Hepatocyte (in vitro differentiated cells): ENCODE measurements at places on chromosomes 11 and 22.

DNA sequence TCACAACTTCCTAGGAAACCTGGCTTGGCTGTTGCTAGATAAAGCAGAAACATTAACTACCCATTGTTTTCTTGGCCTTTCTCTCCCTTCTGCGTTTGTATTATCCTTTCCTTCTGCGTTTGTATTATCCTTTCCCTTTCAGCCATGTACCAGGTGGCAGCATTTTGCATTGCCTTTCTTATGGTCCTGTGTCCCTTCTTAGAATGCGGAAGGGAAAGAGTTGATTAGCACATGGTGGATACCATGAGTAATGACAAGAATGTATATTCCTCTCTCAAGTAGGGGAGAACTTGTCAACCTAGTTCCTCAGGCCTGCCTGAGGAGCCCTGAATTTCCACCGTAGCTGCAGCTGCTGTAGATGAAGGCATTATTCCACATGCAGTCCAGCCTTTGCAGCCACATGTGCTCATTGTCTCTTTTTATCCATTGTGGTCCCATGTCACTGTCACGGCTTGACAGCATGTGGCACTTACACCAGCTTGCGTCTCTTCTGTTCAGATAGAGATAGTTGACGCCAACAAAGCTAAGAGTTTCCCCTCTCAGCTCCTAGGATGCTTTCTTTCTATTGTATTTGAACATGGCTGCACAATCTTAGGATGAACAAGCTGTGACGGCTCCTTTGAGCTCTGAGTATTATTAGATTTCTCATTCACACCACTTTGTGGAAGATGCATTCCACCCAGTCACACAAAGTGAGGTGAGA, 44.8 kb downstream of the SLN start:
- no peak overlapping the region for H3K4me3 ChIP-seq
- H3K27me3 ChIP-seq, result no peaks in the 10 kb centered on the region
- no peak overlapping the region for H3K27ac ChIP-seq
- no peaks in the 10 kb centered on the region for H3K36me3 ChIP-seq

DNA sequence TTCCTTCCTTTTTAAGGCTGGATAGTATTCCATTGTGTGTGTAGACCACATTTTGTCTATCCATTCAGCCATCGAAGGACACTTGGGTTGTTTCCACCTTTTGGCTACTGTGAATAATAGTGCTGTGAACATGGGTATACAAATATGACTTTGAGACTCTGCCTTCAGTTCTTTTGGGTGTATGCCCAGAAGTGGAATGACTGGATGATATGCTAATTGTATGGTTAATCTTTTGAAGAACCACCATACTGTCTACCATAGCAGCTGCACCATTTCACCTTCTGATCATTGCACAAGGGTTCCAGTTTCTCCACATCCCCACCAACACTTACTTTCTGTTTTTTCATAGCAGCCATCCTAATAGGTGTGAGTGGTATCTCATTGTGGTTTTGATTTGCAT, 30.3 kb downstream of the SGSM1 start:
- H3K27ac ChIP-seq, result no peak overlapping the region
- no peaks in the 10 kb centered on the region for H3K4me1 ChIP-seq
- H3K27me3 ChIP-seq, result no peaks in the 10 kb centered on the region
- DNase-seq, result no peak
- H3K36me3 ChIP-seq, result no peaks in the 10 kb centered on the region
- H3K4me3 ChIP-seq, result no peak overlapping the region

- H3K27me3 ChIP-seq, result no peaks in the 10 kb centered on the region
- no peaks in the 10 kb centered on the region for H3K36me3 ChIP-seq
- H3K27ac ChIP-seq, result no peak overlapping the region
- DNase-seq, result no peak
- no peaks in the 10 kb centered on the region for H3K4me1 ChIP-seq
- no peak overlapping the region for H3K4me3 ChIP-seq
Observed at GRCh38 chr11:103078710-103079109, 13.2 kb downstream of the DCUN1D5 start.

DNA sequence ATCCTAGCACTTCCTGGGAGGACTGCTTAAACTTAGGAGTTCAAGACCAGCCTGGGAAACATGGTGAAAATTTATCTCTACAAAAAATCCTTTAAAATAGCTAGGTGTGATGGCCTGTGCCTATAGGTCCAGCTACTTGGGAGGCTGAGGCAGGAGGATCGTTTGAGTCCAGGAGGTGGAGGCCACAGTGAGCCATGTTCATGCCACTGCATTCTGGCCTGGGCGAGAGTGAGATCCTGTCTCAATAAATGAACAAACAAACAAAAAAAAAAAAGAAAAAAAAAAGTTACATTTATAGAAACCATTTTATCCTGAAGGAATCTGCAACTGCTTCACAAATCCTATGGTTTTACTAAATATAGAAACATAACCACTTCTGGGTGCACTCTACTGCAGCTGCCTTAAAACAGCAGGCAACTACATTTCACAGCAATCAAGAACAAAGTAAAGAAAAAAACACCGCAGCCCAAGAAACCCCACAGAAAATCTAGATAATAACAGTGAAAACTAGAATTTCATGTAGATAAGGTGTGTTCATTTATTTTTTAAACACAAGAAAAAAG, 75.9 kb upstream of the GAB2 start:
- DNase-seq, result no peak
- no peak overlapping the region for H3K27ac ChIP-seq

- H3K4me1 ChIP-seq, result peaks cover 24% of the 10 kb centered on the region
- no peak overlapping the region for H3K4me3 ChIP-seq
- H3K27ac ChIP-seq, result peak overlapping the region; percentile 26
- no peaks in the 10 kb centered on the region for H3K27me3 ChIP-seq
- peak; percentile 39 for DNase-seq
- no peaks in the 10 kb centered on the region for H3K36me3 ChIP-seq
Observed at GRCh38 chr11:3867209-3868091, 12.0 kb downstream of the STIM1 start.

- H3K4me1 ChIP-seq, result peaks cover 23% of the 10 kb centered on the region
- H3K36me3 ChIP-seq, result no peaks in the 10 kb centered on the region
- H3K4me3 ChIP-seq, result peak overlapping the region; percentile 69
- H3K27ac ChIP-seq, result peak overlapping the region; percentile 89
- DNase-seq, result peak; percentile 77
Observed at GRCh38 chr11:59615120-59615636, 396 bp downstream of the OSBP start.

- H3K27me3 ChIP-seq, result no peaks in the 10 kb centered on the region
- DNase-seq, result no peak
Observed at GRCh38 chr22:20571531-20572007, 64.2 kb downstream of the MED15 start.

DNA sequence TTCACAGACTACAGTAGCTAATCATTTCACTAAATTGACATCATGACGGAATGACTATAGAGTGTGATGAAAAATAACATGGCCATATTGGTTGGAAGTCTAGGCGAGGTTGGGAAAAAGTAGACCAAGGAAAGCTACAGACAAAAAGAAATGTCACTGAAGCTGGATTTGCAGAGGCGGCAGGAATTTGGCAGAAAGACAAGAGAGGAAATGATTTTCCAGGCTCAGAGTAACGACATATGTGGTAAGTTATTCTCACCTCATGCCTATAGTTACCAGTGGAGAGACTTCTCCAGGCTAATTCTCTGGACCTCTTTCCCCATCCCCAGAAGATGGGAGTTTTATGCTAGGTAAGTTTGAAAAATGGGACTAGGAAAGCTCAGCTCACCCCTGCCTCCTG, 1005.8 kb upstream of the CCDC90B start:
- DNase-seq, result no peak
- no peaks in the 10 kb centered on the region for H3K27me3 ChIP-seq
- H3K27ac ChIP-seq, result no peak overlapping the region
- no peaks in the 10 kb centered on the region for H3K4me1 ChIP-seq
- no peak overlapping the region for H3K4me3 ChIP-seq

DNA sequence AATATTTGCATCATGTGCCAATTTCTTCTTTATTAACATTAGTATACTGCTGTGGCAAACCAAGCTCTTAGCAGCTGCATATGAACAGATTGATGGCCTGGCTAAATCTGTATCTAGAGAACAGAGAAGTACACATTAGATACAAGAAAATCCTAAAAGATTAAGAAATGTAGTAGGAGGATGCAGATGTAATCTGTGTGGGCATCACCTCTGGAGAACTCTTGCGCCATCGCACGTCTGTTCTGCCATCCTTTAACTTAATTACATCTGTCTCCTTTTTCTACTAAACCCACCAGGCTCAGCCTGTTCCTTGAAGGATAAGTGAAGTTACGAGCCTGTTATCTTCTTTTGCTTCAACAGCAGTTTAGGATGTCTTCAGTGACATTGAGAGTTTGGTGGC, 196.4 kb upstream of the PITPNB start:
- no peak overlapping the region for H3K4me3 ChIP-seq
- no peaks in the 10 kb centered on the region for H3K27me3 ChIP-seq
- no peak for DNase-seq
- no peak overlapping the region for H3K27ac ChIP-seq

DNA sequence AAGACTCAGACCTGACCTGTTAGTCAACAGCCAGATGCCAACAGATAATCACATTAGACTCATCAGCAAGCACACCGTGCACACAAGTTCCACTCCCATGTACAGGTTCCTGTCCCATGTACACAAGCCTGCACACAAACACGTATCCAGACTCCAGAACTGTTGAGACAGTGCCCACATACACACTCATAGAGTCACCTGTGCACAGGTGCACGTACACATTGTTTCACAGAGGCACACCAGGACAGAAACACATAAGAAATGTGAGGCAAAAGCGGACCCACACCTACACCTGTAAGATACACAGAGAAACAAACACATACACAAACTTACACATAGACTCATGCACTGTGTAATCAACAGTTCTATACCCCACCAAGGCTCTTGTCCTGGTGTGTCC, 2.7 kb upstream of the ZNF74 start:
- H3K4me3 ChIP-seq, result no peak overlapping the region
- no peak overlapping the region for H3K27ac ChIP-seq
- no peaks in the 10 kb centered on the region for H3K36me3 ChIP-seq
- no peak for DNase-seq

GRCh38 chr11:61693922-61694601, 13.9 kb downstream of the DAGLA start:
- DNase-seq, result no peak

- no peak overlapping the region for H3K27ac ChIP-seq
- H3K4me1 ChIP-seq, result no peaks in the 10 kb centered on the region
- H3K27me3 ChIP-seq, result no peaks in the 10 kb centered on the region
- no peak overlapping the region for H3K4me3 ChIP-seq
- DNase-seq, result no peak
- no peaks in the 10 kb centered on the region for H3K36me3 ChIP-seq
Observed at GRCh38 chr11:88979641-88980040, 86.1 kb downstream of the GRM5 start.

DNA sequence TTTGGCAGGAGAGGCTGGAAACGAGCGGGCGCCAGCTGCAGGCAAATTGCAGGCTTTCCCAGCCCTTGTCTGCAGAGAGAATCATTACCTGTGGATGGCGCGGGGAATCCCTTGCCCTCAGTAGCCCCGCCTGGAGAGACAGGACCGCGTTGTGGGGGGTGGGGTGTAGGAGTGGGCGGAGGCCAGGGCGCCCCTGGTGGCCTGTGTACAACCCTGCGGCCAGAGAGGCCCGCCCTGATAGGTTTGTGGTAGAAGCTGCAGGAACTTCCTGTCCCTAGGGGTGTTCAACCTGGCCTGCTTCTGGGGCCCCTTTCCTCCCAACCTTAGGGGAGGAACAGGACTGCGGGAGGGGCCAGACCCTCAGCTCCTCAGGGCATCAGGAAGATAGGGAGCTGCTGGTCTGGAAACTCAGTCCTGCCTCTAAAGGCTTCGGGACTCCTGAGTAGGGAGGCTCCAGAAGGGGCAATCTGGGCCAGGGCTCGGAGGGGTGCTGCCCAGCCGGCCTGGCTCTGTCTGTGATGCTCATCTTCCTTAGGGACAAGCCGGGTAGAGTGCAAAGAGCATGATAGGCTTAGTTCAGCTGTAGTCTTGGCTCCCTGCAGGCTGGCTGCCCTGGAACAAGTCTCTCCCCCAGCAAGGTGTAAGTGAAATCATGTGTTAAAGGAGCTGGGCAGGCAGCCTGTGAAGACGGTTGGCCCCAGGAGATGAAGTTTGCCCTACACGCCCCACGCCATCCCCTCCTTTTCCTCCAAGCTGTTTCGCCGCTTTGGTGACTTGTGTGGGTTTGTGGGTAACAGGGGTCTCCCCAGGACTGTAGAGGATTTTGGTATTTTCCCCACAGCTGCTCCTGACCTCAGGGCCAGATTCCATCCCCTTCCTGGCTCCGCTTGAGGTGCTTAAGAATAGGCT, 24.1 kb upstream of the SUSD2 start:
- H3K36me3 ChIP-seq, result no peaks in the 10 kb centered on the region
- peak overlapping the region; percentile 37 for H3K4me3 ChIP-seq
- peak; percentile 94 for DNase-seq
- peak overlapping the region; percentile 25 for H3K27ac ChIP-seq
- no peaks in the 10 kb centered on the region for H3K27me3 ChIP-seq
- H3K4me1 ChIP-seq, result peaks cover 16% of the 10 kb centered on the region

DNA sequence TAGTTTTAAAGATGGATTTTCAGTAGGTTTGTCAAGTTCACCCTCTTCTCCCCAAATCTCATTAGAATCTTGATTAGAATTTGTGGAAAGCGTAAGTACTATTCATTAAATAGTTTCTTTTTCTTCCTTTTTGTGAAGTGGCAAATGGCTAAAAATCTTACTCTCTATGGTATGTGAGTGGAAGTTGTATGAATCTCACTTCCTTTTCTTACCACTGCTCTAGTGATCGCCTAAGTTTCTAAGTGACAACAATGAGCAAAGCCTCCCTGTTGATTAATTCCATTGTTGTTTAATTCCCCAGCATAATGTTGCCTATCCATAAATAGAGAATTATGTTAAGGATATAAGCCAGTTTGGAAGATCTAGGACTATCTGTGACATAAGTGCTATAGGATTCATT, 82.7 kb downstream of the PGR start:
- H3K36me3 ChIP-seq, result no peaks in the 10 kb centered on the region
- H3K27ac ChIP-seq, result no peak overlapping the region
- no peaks in the 10 kb centered on the region for H3K27me3 ChIP-seq
- H3K4me1 ChIP-seq, result no peaks in the 10 kb centered on the region
- no peak for DNase-seq

DNA sequence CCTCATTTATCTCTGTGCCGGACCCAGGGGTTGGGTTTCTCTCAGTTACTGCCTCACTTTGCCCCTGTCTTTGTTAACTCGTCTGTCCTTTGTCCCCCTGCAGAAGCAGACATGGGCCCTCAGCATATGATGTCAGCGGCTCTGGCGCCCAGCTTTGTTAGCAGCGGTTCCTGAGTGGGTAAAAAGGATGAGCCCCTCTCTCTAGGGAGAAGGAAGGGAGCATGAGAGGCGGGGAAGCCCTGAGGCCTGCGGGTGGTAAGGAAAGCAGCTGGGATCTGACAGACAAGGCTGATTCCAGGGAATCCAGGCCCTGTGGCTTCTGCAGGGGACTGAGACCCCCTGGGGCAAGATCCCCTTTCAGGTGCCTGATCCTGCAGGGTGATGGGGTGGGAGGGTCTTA, 51.7 kb downstream of the MCM5 start:
- no peak overlapping the region for H3K27ac ChIP-seq
- no peaks in the 10 kb centered on the region for H3K27me3 ChIP-seq
- peaks cover 6% of the 10 kb centered on the region for H3K4me1 ChIP-seq
- no peak for DNase-seq

GRCh38 chr11:69208190-69209037, 52.7 kb downstream of the SMIM38 start:
- H3K27me3 ChIP-seq, result no peaks in the 10 kb centered on the region
- no peaks in the 10 kb centered on the region for H3K4me1 ChIP-seq
- H3K4me3 ChIP-seq, result no peak overlapping the region
- H3K36me3 ChIP-seq, result no peaks in the 10 kb centered on the region
